ENCODE measurements at places on chromosomes 4 and X. TPM values are rescaled to one million over a fixed set of nuclear protein-coding genes. Genes with fewer than 3 reads are reported as not detected.

SCD5 gene
- 27.8 TPM for total RNA-seq

VCX3B gene
- not detected for total RNA-seq

IRAK1 gene
- total RNA-seq, result 26.8 TPM

FGA gene
- total RNA-seq, result not detected

DNA sequence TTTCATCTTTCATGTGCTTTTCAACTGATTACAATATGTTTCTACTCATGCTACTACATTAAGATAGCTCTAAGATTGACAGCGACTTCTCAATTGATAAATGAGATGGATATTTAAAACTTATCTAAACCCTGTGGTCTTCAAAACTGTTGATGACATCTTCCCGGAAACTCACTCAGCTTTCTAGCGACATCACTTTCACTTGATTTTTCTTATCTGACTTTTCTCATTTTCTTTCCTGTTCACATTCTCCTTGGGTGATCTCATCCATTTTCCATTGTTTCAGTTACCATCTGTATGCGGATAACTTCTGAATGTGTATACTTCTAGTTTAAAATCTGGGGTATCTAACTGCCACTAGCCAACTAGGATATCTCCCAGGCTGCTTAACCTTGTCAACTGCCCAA lies 3.1 kb downstream of the POLR2B start:
- H3K4me1 ChIP-seq, result peaks cover 38% of the 10 kb centered on the region
- no peak overlapping the region for H3K4me3 ChIP-seq
- no peak overlapping the region for H3K27ac ChIP-seq
- DNase-seq, result no peak

DNA sequence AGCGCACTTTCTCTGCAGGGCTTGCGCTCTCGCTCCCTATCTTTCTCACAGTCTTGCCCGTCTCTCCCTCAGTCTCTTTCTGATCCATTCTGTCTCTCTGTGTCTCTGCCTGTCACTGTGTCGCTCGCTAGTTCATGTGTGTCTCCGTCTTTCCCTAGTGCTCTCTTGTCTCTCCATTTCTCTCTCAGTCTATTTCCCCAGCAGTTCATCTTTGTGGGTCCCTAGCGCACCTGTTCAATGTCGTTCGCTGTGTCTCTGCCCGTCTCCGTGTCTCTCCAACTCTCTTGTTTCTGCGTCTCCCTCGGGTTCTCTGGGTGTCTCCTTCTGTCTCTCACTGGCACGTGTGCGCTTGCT lies 1.5 kb downstream of the GPR101 start:
- H3K27me3 ChIP-seq, result peaks cover 39% of the 10 kb centered on the region
- no peaks in the 10 kb centered on the region for H3K36me3 ChIP-seq
- no peak overlapping the region for H3K27ac ChIP-seq
- no peak for DNase-seq
- H3K4me1 ChIP-seq, result peaks cover 12% of the 10 kb centered on the region
